Femur (tissue), 1 donor: ENCODE measurements at places on chromosomes 6 and 20.
A peak's percentile ranks its signal among the peaks of the same experiment; 100 is the strongest.

DNA sequence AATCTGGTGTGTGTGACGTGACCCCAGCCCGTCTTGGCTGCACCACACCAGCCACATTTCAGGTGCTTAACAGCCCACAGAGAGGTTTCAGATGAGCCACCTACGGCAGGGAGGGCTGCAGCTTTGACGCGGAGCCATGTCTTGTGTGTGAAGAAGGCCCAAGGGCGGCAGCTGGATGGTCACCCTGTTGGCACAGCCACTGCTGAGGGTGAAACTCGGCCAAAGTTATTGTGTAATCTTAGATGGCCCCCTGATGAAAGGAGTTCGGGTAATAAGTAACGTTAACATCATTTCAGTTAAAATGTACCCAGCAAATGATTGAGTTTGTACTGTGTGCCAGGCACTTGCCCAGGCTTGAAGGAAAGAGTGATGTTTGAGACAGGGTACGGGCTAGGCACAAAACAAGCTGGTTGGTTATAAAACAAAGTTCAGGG, 97.2 kb downstream of the SSR1 start:
- no peak for DNase-seq

GRCh38 chr20:44776980-44777379, 31.3 kb downstream of the KCNK15 start:
- no peak for DNase-seq

GRCh38 chr6:7389451-7390225, at the start of the genes CAGE1 and RIOK1:
Gene CAGE1, minus strand, starts transcription at chr6:7389742. Its CDS starts 2,569 bp downstream, at chr6:7387173.
Gene RIOK1, plus strand, starts transcription at chr6:7389808. Its CDS starts 195 bp downstream, at chr6:7390003.
- peak; percentile 97 for DNase-seq

GRCh38 chr6:31969712-31970603, 2.0 kb downstream of the DXO start:
- DNase-seq, result no peak

- DNase-seq, result no peak
Measured at GRCh38 chr6:162099685-162100084, 627.9 kb downstream of the PRKN start.

GRCh38 chr6:31478186-31478950, 19.6 kb upstream of the MICB start:
- no peak for DNase-seq

DNA sequence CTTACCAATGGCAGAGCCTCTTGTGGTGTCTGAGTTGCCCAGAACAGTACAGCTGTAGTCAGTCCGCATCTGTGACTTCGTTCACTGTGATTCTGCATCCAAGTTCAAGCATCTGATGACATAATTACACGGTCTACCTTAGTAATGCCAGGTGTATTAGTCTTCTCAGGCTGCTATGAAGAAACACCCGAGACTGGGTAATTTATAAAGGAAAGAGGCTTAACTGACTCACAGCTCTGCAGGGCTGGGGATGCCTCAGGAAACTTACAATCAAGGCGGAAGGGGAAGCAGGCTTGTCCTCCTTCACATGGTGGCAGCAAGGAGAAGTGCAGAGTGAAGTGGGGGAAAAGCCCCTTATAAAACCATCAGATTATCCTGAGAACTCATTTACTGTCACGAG, 163.9 kb upstream of the SULF2 start:
- no peak for DNase-seq

DNA sequence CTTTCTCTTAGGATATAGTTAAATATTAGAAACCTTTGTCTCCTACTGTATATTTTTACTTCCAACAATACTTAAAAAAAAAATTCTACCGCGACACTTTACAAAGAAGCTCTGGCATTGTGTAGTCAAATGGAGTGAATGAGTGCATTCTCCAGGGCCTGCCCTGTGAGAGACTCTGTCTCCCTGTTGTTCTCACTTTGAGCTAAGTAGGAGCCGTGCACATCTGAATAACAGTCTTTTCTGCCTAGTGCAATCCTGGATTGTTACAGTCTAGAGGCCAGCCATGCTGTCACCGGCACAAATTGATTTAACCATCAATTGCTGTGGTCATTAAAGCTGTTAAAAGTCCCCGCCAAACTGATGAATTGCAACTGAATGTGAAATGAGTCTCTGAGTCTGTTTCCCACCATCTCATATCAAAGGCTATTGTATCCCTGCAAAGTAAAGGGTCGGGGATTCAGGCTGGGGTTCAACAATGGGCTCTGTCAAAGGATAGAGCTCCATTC, 156.0 kb downstream of the RFPL4B start:
- peak; percentile 42 for DNase-seq

- DNase-seq, result peak; percentile 40
Measured at GRCh38 chr6:30915591-30915946, 1.5 kb downstream of the VARS2 start.

- peak; percentile 45 for DNase-seq
Measured at GRCh38 chr6:131062241-131063027, 611 bp downstream of the EPB41L2 start.

- no peak for DNase-seq
Measured at GRCh38 chr6:135014353-135014832, 40.2 kb downstream of the HBS1L start.

DNA sequence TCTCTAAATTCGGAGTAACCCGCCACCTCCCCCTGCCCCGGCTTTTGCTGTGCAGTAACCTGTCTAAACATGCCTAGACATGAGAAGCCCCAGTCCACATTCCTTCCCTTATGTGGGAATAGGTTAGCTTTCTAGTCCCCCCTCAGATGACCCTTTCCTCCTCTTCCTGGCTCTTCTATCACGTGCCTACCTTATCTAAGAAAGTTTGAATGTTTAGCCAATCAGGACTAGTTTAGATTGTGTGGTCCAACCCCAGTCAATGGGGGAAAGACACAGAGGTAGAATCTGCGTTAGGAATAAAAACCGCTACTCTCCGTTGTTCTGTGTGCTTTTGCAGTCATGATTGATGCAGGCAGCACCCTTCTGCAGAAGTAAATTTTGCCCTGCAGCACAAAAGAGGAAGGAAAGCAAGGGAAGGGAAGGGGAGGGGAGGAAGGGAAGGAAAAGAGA, 69.0 kb upstream of the CD93 start:
- DNase-seq, result peak; percentile 10

DNA sequence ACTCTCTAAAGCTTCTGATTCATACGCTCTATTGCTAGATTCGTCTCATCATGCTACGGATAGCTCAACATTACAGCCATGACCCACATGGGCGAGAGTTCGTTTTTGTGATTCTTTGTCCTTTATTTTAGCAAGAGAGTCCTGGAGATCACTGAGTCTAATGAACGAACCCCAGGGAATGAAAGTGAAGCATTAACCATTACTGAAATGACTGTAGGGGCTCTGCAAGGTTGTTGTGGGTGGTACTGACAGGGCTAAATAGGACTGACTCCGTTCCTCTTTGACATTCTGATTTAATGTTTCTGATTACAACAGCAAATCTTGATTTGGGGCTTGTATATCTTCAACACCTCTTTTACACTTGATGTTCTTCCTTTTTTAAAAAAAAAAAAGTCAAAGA, 13.7 kb upstream of the RTF2 start:
- no peak for DNase-seq

DNA sequence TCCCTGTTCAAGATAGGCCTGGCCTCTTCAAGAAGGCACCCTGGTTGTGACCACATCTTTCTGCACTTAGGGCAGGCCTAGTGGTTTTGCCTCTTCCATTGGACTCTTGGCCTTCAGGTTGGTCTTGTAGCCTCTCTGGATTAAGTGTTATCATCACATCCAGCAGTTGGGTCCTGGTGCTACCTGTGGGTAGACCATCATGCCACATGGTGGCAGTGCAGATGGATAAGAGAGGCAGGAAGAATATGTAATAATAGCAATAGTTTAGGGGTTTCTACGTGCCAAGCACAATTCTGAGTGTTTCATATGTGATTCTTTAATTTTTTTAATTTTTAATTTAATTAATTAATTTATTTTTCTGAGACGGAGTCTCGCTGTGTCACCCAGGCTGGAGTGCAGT, 28.5 kb upstream of the SNRPB2 start:
- DNase-seq, result no peak

DNA sequence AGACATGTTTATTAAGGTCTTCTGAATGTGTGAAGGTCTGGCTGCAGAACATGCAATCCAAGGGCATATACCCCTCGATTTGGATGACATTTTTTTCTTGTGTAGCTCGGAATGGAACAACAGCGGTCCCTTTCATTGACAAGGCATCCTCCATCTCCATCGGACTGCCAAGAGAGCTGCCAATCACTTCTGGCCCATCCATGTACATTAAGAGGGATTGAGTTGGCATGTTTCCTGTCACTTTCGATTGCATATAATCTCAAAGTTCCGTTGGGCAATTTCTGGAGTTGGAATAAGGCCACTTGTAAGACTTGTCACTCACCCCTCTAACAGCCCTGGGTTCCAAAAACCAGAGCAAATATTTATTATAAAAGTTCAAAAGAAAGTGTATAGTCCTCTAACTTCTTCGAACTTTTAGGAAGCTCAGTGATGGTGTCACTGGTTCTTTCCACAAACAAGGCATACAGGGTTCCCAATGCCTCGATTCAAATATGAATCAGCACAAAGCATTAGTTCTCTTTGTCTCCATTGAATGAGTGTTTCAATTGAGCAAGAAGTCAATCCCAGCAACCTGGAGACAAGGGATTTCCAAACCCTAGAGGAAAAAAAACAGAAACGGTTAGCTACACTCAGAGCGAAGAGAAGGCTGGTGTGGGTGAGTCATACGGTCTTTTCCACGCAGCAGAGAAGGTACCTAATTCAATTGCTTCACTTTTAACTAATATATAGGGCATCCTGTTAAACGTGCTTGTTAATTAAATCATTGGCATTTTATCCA, 10.9 kb downstream of the ZNF217 start:
- no peak for DNase-seq

DNA sequence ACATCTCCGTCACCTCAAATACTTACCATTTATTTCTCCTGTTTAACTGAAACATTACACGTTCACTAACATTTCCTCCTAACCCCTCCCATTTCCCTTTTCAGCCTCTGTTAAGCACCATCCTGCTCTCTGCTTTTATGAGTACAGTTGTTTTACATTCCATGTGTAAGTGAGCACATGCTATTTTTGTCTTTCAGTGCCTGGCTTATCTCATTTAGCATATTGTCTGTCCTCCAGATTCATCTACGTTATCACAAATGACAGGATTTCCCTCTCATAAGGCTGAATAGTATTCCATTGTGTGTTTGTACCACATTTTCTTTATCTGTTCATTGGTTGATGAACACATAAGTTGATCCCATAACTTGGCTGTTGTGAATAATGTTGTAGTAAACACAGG, 22.7 kb downstream of the TAF11 start:
- DNase-seq, result no peak

GRCh38 chr6:98532004-98532403, 302.4 kb upstream of the POU3F2 start:
- no peak for DNase-seq

- no peak for DNase-seq
Measured at GRCh38 chr6:114218437-114219340, 124.1 kb downstream of the HS3ST5 start.

DNA sequence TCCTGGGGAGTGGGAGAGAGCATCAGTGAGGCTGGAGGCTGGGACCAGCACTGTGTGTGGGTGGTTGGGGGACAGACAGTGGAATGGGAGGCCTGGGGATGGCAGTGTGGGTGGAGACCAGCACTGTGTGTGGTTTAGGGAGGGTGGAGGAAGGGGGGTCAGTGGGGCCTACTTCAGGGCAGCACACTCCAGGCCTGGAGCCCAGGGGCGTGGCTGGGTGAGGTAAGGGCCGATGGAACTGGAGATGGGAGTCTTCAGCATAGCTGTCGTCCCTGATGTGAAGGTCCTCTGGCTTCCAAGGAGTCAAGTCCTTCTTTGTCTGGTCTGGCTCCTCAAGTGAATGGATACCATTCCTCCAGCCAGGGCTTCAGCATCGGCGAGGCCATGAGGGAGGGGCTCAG, 18.6 kb downstream of the KCNK17 start:
- peak; percentile 67 for DNase-seq

GRCh38 chr6:36957773-36958271, 3.3 kb downstream of the PI16 start:
- DNase-seq, result no peak

DNA sequence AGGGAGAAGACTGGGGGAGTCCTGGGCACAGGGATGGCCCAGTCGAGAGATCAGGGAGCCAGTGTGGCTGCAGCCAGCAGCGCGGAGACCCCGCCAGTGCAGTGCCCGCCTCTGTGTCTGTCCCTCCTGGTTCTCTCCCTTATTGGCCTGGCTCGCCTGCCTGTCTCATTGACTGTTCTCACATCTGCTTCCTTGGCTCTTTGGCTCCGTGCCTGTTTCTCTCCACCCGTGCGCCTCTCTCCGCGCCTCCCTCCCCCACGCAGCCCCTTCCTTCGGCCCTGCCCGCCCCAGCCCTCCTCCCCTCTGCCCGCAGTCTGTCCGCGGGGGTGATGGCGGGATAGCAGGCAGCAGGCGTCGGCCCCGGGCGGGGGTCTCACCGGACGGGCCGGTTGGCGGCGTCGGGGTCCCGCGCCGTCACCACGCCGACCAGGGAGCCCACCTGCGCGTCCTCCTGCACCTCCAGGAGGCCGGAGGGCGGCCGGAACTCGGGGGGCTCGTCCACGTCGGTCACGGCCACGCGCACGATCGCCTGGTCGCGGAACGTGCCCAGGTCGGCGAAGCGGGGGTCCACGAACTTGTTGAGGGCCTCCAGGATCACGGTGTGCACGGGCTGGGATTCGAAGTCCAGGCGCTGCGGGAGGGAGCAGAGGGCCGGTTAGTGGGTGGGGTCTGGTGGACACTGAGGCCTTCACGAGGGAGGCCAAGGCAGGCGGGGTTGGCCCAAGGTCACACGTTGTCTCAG, 92.0 kb downstream of the CD40 start:
- no peak for DNase-seq

DNA sequence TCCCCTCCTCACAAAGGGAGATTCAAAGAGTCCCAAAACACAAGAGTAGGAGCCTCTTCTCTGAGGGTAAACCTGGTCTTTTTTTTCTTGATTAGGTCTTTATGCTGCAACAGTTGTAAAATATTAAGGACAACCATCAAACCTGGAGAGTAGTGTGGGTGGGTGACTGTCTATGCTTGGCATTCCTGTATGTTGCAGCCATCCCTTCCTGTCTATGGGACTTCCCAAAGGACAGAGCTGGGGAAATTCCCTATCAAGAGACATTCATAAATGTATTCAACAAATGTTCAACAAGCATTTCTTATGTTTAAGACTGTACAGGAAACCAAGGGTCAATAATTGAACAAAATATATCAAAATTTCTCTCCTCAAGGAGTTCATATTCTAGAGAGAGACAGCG, 5.5 kb downstream of the BTN2A2 start:
- no peak for DNase-seq

GRCh38 chr20:10911298-10911697, 237.5 kb upstream of the JAG1 start:
- no peak for DNase-seq

DNA sequence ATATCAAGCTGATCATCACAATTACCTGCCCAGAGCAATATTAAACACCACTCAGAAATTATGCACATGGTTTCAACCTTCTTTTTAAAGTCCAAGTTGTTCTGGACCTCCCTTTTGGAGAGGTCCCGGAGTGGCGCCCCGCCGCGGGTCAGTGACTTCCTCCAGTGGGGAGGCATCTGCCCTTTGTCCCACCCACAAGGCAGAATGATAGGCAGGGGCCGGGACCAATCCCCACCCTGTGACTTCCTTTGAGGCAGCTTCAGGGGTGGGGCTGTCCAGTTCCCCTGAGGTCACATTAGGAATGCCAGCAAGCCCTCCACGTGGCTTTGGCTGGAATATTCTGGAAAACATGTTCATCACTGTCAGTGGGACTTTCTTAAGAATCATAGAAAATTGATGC, 207.0 kb downstream of the ANKRD60 start:
- no peak for DNase-seq

- DNase-seq, result no peak
Measured at GRCh38 chr6:18242062-18242851, 22.1 kb downstream of the DEK start.
